ENCODE measurements at places on chromosomes 16 and 17. TPM values are rescaled to one million over a fixed set of nuclear protein-coding genes. Genes with fewer than 3 reads are reported as not detected.

CDH11 gene
- total RNA-seq, result 1.5 TPM

GRIN2A gene
- 0.49 TPM for total RNA-seq

LRRC36 gene
- 1.7 TPM for total RNA-seq

TAF1C gene
- total RNA-seq, result 17.3 TPM

MRC2 gene
- 7.3 TPM for total RNA-seq

ACSM3 gene
- 104 TPM for total RNA-seq

CA4 gene
- total RNA-seq, result 18.1 TPM

OTOP3 gene
- 0.65 TPM for total RNA-seq

EVPLL gene
- not detected for total RNA-seq

NPIPA5 gene
- 5.9 TPM for total RNA-seq

DNA sequence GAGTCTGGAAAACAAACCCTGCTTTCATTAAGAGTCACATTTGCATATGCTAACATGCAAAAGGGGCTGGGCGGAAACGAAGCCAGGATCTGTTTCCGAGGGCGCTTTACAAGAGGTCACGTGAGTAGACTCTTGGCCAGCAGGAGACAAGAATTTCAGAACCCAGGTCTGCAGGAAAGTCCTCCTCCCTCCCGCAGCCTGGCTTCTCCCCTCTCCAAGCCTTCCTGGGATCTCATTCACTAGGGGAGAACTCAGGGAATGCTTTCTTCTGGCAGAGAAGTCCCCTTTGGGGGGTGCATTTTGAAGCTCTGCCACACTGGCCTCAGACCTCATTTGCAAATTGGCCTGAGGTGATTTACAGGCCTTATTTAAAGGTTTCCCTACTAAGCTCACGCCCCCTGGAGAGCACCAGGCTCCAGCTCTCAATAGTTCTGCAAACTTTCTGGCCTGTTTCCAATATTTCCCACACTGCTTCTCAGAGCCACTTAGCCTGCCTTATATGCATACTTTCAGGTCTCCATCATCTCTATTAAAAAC is 57.2 kb upstream of the CACNG5 start:
- H3K27ac ChIP-seq, result no peak overlapping the region
- no peak for DNase-seq
- no peaks in the 10 kb centered on the region for H3K36me3 ChIP-seq
- H3K4me3 ChIP-seq, result no peak overlapping the region

DNA sequence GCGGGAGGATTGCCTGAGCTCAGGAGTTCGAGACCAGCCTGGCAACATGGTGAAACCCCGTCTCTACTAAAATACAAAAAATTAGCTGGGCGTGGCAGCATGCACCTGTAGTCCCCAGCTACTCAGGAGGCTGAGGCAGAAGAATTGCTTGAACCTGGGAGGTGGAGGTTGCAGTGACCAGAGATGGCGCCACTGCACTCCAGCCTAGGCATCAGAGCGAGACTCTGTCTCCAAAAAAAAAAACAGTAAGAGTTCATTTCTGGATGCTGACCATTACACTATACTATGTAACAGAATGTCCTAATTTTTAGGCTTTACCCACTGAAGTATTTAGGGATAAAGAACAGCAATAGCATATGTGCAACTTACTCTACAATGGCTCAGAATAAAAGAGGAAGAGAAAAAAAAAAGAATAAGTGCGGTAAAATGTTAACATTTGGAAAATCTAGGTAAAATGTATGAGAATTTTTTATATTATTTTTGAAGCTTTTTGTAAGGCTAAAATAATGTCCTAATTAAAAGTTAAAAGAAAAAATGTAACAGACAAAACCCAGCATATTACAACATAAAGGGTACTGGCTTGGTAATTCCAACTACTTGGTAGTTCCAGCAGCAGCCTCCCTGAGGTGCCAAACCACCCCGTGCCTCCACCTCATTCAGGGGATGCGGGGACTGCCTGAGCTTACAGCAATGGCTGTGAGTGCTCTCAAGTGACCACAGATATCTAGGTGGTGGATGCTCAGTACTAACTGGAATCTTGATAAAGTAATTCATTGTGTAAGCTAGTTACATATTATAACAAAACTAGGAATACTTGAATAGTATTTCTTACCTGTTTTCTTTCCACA is 10.9 kb downstream of the COPS3 start:
- no peak for DNase-seq
- no peaks in the 10 kb centered on the region for H3K4me1 ChIP-seq
- no peak overlapping the region for H3K4me3 ChIP-seq
- H3K27me3 ChIP-seq, result no peaks in the 10 kb centered on the region
- H3K36me3 ChIP-seq, result peaks cover 29% of the 10 kb centered on the region

DNA sequence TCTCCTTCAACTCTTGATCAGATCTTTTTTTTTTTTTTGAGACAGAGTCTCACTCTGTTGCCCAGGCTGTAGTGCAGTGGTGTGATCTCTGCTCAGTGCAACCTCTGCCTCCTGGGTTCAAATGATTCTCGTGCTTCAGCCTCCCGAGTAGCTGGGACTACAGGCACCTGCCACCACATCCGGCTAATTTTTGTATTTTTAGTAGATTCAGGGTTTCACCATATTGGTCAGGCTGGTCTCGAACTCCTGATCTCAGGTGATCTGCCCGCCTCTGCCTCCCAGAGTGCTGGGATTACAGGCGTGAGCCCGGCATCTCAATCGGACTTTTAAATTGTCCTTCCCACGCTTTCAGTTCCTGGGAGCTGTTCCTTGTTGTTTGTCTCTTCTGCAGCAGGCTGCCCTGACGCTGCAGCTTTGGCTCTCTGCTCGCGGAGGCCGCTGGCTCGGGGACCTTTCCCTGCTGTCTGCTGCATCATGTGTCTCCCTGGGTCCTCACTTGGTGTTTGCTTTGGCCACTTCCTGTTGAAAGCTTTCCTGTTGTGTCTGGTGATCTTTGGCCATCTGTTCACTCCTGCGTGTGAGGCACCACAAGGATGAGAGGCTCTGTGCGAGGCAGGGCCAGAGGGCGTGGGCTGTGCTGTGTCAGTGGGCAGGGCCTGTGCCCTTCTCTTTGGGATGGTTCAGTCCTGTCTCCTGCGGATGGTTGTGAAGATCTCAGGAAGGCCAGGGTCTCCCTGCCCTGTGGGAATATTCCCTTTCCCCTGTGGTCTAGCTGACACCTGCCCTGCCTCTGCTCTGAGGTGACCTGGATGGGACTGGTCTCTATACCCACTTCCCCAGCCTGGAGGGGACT is 18.4 kb upstream of the CAPN15 start:
- H3K27ac ChIP-seq, result no peak overlapping the region
- H3K27me3 ChIP-seq, result no peaks in the 10 kb centered on the region
- no peak for DNase-seq
- H3K4me1 ChIP-seq, result no peaks in the 10 kb centered on the region
- no peaks in the 10 kb centered on the region for H3K36me3 ChIP-seq

- H3K27ac ChIP-seq, result no peak overlapping the region
- no peaks in the 10 kb centered on the region for H3K36me3 ChIP-seq
- no peak for DNase-seq
- no peaks in the 10 kb centered on the region for H3K27me3 ChIP-seq
- H3K4me1 ChIP-seq, result no peaks in the 10 kb centered on the region
Observed at GRCh38 chr17:41254861-41255260, 323 bp upstream of the KRTAP9-9 start.

GRCh38 chr17:4908711-4909496 is 6.0 kb upstream of the CHRNE start:
- H3K27me3 ChIP-seq, result no peaks in the 10 kb centered on the region
- peak; percentile 88 for DNase-seq
- H3K4me1 ChIP-seq, result peaks cover 4% of the 10 kb centered on the region
- H3K4me3 ChIP-seq, result no peak overlapping the region
- no peaks in the 10 kb centered on the region for H3K36me3 ChIP-seq

DNA sequence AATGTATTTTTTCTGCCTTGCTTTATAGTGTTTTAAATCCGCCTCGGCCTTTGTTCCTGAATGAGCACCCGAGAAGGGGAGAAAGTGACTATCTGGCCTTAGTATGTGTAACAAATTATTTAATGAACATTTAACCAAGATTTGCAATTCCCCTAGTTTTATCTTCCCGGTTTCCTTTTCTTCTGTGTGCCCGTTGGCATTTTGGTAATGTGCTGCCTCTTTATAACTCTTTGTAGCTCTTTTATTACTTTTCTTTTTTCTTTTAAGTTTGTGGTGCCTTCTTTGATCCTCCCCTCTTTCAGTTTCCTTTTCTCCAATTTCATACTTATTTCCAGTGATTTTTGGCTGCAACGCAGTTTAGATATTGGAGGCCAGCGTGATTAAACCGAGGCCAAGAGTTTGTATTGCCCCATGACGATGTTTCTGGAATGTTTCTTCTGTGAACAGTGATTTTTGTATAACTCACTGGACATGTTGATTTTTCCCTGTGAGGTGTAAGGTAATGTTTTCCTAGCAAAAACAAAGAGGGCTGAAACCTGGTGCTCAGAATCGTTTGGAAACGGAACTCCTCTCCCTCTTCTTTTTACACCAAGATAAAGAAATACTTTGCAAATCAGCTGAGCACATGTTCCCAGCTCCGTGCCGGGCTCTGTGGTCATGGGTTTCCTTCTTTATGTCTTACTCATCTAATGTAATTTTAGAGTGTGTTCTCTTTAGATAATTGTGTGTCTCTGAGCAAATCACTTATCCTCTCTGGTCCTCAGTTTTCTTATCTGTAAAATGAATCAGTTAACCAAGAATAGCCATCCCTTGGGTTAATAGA is 344.3 kb downstream of the WWOX start:
- no peaks in the 10 kb centered on the region for H3K36me3 ChIP-seq
- H3K27ac ChIP-seq, result no peak overlapping the region
- no peaks in the 10 kb centered on the region for H3K27me3 ChIP-seq
- H3K4me3 ChIP-seq, result no peak overlapping the region

- no peaks in the 10 kb centered on the region for H3K36me3 ChIP-seq
- H3K27ac ChIP-seq, result no peak overlapping the region
- no peaks in the 10 kb centered on the region for H3K4me1 ChIP-seq
- no peak overlapping the region for H3K4me3 ChIP-seq
- H3K27me3 ChIP-seq, result no peaks in the 10 kb centered on the region
Observed at GRCh38 chr16:87740909-87741424, 24.8 kb downstream of the KLHDC4 start.

DNA sequence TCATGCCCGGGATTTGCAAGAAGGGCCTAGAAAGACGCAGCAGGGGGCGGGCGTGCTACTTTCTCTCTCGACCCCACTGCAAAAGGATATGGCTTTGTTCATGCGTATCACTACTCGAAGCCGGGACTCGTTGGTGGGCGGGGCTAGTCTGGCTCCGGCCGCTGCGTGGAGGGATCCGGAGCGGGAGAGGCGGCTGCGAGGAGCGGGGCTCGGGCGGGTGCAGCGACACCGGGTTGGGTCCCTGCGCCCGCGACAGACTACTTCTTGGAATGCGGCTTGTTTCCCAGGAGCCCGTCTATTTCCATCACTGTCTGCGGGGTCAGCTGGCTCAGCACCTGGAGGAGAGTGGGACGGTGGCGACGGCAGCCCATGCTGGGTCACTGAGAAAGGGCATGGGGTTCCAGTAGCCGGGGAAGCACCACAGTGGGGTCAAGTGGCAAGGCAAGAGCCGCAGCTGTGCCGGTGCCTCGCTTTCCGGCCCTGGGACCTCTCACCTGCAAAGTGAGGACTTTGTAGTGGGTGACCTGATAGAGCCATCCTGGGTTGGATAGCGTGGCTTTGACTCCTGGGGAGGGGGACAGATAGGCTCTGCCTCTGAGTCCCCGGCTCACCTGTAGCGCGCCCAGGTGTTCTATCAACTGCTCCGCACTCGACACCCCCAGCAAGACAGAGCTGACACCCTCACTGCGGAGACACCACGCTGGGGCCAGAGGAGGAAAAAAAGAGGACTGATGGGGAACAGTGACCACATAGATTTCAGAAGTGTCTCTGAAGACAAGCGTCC is 6.6 kb downstream of the KCNAB3 start:
- H3K27ac ChIP-seq, result peak overlapping the region; percentile 61
- H3K36me3 ChIP-seq, result no peaks in the 10 kb centered on the region
- no peaks in the 10 kb centered on the region for H3K4me1 ChIP-seq
- peak overlapping the region; percentile 48 for H3K4me3 ChIP-seq
- DNase-seq, result peak; percentile 83

DNA sequence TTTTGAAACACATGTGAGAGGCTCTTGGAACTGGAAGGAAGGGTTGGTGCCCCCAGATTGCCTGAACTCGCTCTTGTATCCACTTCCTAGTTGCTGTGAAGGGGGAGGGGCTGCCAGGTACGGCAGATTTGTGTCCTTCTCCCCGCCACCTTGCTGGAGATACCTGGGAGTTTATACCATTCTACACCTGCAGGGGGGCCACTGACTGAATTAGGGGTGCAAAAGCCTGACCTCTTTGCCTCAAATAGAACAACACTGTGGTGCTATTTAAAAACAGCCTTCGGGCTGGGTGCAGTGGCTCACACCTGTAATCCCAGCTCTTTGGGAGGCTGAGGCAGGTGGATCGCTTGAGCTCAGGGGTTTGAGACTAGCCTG is 35.1 kb upstream of the IL34 start:
- no peak overlapping the region for H3K4me3 ChIP-seq
- peaks cover 8% of the 10 kb centered on the region for H3K4me1 ChIP-seq
- H3K27me3 ChIP-seq, result no peaks in the 10 kb centered on the region
- no peaks in the 10 kb centered on the region for H3K36me3 ChIP-seq
- no peak overlapping the region for H3K27ac ChIP-seq

DNA sequence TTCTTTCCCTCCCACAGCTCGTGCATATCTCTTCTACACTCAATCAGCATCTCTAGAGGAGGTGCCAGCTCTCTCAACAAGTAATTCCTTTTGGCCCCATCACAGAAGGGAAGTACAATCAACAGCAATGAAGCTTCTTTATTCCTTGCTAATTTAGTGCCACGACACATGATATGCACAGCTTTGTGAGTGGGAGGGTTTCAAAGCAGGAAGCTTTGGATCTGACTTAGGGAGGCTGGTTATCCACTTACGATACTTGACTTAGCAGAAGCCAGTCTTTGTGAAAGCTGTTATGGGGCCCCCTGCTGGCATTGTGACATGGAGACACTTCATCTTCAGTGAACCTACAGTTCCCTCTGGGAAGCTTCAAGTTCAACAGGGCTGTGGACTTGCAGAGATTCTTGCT is 81.0 kb downstream of the TMEM100 start:
- no peak overlapping the region for H3K27ac ChIP-seq
- peak; percentile 36 for DNase-seq
- H3K27me3 ChIP-seq, result no peaks in the 10 kb centered on the region
- no peaks in the 10 kb centered on the region for H3K36me3 ChIP-seq

- H3K4me3 ChIP-seq, result no peak overlapping the region
- no peaks in the 10 kb centered on the region for H3K36me3 ChIP-seq
- H3K27ac ChIP-seq, result no peak overlapping the region
- H3K4me1 ChIP-seq, result no peaks in the 10 kb centered on the region
Observed at GRCh38 chr17:2218426-2218825, 85.2 kb downstream of the SMG6 start.

- no peaks in the 10 kb centered on the region for H3K27me3 ChIP-seq
- no peak overlapping the region for H3K27ac ChIP-seq
- no peaks in the 10 kb centered on the region for H3K36me3 ChIP-seq
- H3K4me3 ChIP-seq, result no peak overlapping the region
- peaks cover 6% of the 10 kb centered on the region for H3K4me1 ChIP-seq
Observed at GRCh38 chr17:46777943-46778915, 40.3 kb downstream of the WNT3 start.

GRCh38 chr16:24943471-24943870 is 71.7 kb downstream of the ARHGAP17 start:
- H3K27me3 ChIP-seq, result no peaks in the 10 kb centered on the region
- H3K36me3 ChIP-seq, result peaks cover 52% of the 10 kb centered on the region
- H3K4me1 ChIP-seq, result no peaks in the 10 kb centered on the region
- no peak overlapping the region for H3K4me3 ChIP-seq
- no peak overlapping the region for H3K27ac ChIP-seq

GRCh38 chr17:56395787-56396186 is 197.7 kb upstream of the NOG start:
- no peaks in the 10 kb centered on the region for H3K27me3 ChIP-seq
- H3K36me3 ChIP-seq, result no peaks in the 10 kb centered on the region
- no peak for DNase-seq
- no peaks in the 10 kb centered on the region for H3K4me1 ChIP-seq
- no peak overlapping the region for H3K4me3 ChIP-seq

- H3K4me3 ChIP-seq, result no peak overlapping the region
- H3K36me3 ChIP-seq, result no peaks in the 10 kb centered on the region
- H3K27me3 ChIP-seq, result no peaks in the 10 kb centered on the region
Observed at GRCh38 chr16:71931599-71931998, 36.3 kb downstream of the IST1 start.

Measured in pancreas (tissue), 10 donors.